Cortex of kidney (tissue), 1 donor: ENCODE measurements at places on chromosomes 4 and X.

- no peak for DNase-seq
Observed at GRCh38 chr4:76898385-76898692, 395 bp upstream of the SOWAHB start.

DNA sequence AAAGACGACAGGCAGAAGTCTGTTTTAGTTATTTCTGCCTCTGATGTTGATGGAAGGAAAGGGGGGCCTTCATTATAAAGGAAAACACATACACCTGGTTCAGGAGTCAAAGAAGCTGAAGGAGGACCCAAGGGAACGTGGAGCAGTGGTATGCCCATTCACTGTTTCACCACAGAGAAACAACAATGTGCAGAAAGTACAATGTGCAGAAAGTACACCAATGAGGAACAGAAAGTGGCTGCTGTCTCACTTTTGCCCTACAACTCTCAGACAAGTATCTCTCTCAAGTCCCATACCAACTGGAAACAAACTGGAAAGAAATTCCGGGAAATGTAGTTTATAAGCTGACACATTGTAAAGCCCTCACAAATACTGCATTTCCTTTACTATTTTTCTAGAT, 564.5 kb downstream of the TRAM1L1 start:
- no peak for DNase-seq

DNA sequence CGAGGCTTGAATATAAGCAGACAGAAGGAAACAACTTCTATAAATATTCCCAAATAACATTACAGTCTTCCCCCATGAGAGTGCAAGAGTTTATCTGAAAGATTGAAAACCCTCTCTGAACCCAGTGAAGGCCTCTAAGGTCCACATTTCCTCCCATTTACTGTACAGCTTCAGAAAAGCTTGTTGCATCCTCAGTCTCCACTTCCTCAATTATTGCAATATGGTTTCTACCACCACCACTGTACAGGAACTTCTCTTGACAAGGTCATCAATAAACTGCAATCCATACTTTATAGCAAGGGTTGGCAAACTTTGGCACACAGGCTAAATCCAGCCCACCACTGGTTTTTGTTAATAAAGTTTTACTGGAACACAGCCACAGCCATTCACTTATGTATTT, 239.0 kb downstream of the THOC2 start:
- no peak for DNase-seq

GRCh38 chr4:76690906-76691275, 207.1 kb downstream of the SOWAHB start:
- DNase-seq: no peak

DNA sequence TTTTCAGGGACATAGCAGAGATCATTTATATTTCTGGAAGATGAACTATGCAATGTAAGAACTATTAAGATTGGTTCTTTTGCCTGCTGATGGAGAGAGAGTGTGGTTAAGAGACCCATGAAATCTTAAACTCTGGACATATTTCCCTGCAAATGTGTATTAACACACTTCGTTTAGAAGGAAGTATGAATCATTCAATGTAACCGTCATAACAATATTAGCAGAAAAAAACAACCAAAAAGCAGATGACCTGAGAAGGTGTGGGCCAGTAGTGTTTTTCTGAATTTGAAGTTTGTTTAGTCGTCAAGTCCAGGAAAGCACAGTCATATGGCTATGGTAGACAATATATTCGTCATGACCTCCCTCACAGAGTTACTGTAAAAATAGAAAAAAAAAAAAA, 2.5 kb upstream of the TMPRSS11D start:
- DNase-seq: no peak

- no peak for DNase-seq
Observed at GRCh38 chrX:13659063-13659462, 6.1 kb downstream of the TCEANC start.

- no peak for DNase-seq
Observed at GRCh38 chrX:19897091-19897490, 9.7 kb upstream of the SH3KBP1 start.
